ENCODE measurements at places on chromosomes 6 and 20. TPM values are rescaled to one million over a fixed set of nuclear protein-coding genes. Genes with fewer than 3 reads are reported as not detected.

Gene PTCHD4
- total RNA-seq = 0.34 TPM

Gene DOK5
- total RNA-seq = 9.8 TPM

Gene LRRN4
- 0.15 TPM for total RNA-seq

Gene MMUT
- 7.9 TPM for total RNA-seq

Gene PAX1
- not detected for total RNA-seq

Gene GSTA1
- total RNA-seq = not detected

Gene SMOC2
- total RNA-seq = not detected

Gene RARS2
- 33.4 TPM for total RNA-seq

Gene EDN3
- total RNA-seq = not detected

Gene COL10A1
- total RNA-seq = 0.17 TPM

Gene TRIM38
- total RNA-seq = 4.0 TPM

All from bronchus fibroblast of lung (primary cell).